WTC11 (cell line): ENCODE measurements at places on chromosomes 5 and 9.

GRCh38 chr5:81948349-81948748 lies 23.5 kb upstream of the ATG10 start:
- DNase-seq = no peak

GRCh38 chr9:1535051-1535450 lies 480.1 kb upstream of the SMARCA2 start:
- DNase-seq = no peak

- DNase-seq = no peak
Measured at GRCh38 chr5:28877050-28877449, 1838.7 kb upstream of the CDH9 start.

DNA sequence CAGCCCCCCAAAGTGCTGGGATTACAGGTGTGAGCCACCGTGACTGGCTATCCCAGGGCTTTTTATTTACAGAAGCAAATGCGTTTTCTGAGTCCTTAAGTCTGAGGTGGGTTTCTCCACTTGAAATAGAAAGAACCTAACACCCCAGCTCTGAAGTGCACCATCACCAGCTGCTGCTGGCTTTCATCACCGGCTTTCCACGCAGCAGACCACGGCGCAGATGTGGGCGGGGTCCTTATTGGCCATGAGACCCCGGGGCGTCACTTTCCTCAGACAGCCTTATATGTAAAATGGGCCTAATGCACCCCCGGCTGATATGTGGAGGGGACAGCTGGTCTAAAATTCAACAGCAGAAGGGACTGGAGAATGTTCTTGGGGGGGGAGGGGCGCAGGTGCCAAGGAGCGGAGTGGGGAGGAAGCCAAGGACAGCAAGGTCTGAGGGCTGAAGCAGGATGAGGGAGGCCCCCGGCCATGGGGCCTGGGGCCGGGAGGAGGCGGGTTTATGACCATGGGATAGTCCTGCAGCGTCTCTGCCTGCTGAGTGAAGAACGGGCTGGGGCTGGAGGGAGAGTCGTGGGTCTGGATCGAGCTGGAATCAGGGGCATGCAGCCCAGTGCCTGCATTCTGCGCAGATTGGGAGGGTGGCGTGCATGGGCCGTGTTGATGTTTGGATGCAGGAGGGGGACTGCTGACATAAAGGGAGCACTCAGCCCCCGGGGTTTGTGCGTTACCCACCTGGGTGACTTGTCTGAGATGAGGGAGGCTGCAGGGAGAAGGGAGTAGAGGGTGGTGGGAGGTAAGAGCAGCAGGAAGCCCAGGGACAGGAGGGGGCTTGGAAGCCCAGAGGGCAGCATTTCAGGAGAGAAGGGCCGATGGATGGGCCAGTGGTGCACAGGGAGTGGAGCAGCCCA lies 30.2 kb downstream of the RASGEF1C start:
- DNase-seq = no peak

- no peak for DNase-seq
Measured at GRCh38 chr9:136625101-136626065, 37.3 kb upstream of the EGFL7 start.

DNA sequence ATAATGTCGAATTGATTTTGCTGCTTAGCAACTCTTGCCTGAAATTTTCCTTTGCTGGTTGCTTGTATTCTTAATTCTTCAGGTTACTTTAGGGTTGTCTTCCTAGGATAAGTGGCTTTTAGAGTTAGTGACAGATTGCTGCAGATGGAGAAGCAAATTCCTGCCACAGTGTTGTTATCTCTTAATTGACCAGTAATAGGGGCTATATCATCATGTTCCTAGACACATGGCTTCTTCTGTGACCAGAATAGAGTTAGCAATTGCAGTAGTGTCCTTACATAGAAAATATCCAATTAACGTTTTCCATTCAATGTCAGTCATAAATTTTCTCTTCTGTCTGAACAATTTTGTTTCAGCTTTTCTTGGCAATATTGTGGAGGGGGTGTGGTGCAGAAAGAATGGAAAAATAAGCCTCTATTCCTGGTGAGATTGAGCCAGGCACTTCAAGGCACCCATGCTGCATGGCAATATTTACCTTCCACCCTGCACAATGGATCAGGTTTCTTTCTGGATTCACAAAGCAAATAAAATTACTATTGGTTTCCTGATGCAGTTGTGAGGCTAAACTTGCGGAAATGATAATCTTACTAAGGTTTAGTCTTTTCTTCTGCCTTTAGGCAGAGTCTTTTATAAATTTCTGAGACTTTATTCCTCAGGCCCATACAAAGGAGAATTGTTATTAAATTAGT lies 1481.5 kb downstream of the EFNA5 start:
- no peak for DNase-seq

DNA sequence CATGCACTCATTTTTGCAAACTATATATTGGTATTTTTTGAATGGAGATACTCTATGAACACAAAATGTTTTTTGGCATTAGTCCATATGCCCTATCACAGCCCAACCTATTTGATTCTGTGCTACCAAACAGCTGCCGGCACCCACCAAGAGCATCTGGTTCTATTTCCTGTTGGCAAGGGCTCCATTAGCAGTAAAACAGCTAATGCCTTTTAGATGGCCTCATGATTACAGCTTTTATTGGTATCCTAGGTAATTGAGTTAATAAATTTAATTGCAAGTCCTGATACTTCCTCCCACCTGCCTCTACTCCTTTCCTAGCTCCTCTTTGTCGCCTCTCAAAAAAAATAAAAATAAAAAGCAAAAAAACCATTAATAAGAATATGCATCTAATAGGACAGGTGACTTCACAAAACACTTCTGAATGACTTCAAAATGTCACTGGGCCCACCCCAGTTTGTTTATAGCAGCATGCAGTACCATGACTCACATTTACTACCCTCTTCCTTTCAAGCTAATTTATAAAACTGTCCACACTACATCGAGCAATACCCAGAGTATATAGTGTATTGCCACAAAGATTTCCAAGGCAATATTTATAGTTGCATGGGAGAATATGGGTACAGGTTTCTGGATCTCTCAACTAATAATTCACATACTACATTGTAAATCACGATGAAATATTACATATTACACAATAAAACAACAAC lies 620.4 kb downstream of the SLCO4C1 start:
- DNase-seq = no peak

DNA sequence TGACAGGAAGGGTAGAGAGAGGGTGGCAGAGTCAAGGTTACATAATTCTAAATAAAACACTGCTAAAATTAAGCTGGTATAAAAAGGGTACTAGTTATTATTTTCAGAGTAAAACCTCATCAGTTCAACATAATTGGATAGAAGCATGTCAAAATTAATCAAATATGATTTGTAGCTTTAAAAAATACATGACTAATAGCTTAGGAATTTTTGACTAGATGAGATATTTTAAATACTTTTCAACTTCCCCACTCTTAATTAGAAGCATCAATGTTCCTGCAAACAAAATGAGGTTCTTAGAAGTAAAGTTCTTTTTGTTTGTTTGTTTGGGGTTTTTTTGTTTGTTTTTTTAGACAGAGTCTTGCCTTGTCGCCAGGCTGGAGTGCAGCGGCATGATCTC lies 29.1 kb downstream of the HTR4 start:
- no peak for DNase-seq

- DNase-seq = no peak
Measured at GRCh38 chr9:113370806-113371325, 5.9 kb downstream of the HDHD3 start.

DNA sequence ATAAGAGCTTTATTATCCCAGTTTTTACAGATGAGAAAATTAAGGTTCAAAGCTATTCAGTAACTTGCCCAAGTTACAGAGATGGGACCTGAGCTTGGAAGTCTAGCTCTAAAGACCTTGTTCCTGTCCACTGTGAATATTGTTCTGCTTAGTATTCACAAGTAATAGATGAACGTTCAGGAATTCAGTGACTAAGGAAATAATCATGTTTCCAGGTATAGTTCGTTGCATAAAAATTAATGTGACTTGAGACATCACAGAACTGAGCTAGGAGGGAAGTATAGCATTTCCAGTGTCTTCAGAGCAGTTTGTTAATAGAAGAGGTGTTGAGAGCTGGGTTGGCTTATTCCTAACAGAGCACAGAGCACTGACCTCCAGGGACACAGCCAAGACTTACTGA lies 136.1 kb downstream of the FGF1 start:
- no peak for DNase-seq

DNA sequence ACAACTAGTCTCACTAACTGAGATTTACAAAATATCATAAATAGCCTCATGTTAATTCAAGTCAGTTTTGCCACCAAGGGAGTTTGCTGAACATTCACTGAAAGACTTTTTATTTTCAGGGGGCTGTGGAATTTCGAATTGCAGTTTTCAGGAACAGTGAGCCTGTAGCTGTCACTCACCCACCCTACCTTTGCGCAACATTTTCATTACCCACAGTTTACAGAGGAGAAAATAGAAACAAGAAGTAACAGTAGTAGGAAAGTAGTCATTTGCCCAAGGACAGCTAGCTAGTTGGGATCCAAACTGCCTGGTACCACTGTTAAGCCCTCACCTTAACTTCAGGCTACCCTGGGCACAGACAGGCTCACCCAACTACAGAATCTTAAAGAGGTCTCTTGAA lies 154.1 kb downstream of the ADAMTS12 start:
- no peak for DNase-seq

DNA sequence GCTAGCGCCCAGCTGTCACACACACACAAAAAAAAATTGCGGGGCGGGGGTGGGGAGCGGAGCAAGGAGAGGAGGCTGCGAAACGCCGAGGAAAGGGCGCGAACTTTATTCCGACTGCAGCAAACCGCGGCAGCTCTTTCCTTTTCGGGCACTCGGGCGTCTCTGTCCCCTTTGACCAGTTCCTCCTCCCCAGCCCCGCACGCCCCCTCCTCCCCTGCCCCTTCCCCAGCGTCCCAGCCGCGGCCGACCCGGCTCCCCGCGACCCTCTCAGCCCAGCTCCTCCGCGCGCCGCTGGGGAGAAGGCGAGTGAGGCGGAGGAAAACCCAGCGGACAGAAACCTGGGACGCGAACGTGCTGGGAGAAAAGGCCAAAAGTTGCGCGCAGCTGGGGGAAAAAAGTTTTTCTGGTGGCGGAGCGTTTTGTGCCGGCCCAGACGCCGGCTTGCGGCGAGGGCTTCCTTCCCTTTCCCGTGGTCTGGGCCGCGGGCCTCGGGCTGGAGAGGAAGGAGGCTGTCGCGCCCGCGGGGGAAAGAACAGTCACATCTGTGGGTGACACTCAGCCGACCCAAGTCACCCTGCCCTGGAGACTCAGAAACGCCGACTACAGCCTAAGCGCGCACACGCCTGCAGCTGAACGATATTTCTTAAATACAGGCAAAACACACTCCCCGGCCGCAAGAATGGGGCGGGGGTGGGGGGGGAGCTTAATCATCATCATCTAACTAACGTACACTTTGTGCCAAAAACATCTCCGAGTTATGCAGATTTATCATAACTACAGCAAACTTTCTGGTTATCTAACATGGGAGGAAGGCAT lies 1.1 kb upstream of the BNC2 start:
- DNase-seq = peak; percentile 63

DNA sequence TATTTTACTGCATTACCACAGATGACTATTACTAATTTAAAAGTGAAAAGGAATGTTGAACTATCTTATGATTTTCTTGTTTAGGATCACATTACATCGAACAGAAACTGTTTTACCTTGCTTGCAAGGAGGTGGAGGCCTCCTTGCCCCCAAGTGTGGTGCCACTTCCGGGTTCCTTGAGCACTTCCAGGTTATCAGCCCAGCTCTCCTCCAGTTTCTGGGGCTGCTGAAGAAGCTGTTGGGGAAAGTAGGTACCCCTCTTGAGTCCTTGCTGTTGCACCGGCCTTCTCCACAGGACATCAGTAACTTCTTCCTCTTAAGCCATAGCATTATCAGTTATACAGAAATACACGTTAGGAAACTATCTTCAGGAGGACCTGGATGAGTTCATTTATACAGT lies 278.2 kb downstream of the DMRT2 start:
- no peak for DNase-seq

GRCh38 chr5:133052317-133053175 lies 733 bp downstream of the HSPA4 start:
- peak; percentile 43 for DNase-seq

GRCh38 chr9:85283421-85283820 lies 458.3 kb downstream of the AGTPBP1 start:
- DNase-seq = no peak

GRCh38 chr9:98491828-98492227 lies 216.9 kb downstream of the GABBR2 start:
- no peak for DNase-seq

DNA sequence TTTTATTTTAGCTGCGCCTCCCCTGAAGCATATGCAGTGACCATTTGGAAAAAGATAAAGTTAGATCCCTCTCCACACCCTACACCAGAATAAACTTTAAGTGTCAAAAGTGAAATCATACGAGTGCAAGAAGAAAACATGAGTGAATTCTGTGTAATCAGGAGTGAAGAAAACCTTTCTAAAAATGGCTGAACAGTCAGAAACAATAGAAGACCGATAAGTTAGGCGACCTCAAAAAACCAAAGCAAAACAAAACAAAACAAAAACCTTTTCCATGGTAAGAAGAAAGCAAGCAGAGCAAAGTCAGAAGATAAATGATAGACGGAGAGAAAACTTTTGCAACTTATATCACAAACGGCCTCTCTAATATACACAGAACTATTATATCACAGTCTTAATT lies 16.6 kb upstream of the TSC1 start:
- DNase-seq = no peak

DNA sequence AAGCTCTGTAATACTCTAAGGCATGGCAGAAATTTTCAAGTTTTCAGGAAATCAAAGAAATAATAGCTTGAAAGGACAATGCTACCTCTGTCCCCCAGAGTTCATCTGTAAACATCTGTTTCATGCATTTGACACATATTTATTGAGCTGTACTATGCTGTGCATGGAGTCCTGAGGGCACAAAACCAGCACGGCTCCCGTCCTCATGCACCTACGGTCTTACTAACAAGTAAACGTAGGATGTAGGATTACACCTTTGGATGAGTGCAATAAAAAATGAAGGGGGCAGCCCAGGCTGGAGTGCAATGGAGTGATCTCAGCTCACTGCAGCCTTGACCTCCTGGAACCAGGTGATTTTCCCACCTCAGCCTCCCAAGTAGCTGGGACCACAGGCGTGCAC lies 81.9 kb downstream of the SPTLC1 start:
- no peak for DNase-seq

DNA sequence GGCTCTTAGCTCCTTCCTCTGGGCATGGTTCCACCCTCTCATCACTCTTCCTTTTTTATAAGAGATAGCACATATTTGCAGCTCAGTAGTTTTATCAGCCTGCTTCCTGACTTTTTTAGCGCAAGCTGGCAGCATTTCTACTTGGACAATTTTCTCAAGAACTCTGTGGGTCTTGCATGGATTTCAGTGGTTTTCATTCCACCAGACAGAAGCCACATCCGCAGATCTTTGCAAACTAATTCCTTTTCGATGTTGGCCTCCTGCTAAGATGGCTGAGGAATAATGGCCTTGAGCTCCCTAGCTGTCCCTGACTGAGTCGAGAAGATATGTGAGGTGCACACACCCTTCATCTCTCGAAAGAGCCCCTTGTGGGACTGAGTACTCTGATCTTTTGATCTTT lies 49.5 kb downstream of the GALNT12 start:
- no peak for DNase-seq
